Muscle of leg (tissue), 16 donors: ENCODE measurements at places on chromosomes 11 and 22.
A peak's percentile ranks its signal among the peaks of the same experiment; 100 is the strongest.

GRCh38 chr11:31656051-31656450 lies 146.5 kb downstream of the ELP4 start:
- DNase-seq: no peak

DNA sequence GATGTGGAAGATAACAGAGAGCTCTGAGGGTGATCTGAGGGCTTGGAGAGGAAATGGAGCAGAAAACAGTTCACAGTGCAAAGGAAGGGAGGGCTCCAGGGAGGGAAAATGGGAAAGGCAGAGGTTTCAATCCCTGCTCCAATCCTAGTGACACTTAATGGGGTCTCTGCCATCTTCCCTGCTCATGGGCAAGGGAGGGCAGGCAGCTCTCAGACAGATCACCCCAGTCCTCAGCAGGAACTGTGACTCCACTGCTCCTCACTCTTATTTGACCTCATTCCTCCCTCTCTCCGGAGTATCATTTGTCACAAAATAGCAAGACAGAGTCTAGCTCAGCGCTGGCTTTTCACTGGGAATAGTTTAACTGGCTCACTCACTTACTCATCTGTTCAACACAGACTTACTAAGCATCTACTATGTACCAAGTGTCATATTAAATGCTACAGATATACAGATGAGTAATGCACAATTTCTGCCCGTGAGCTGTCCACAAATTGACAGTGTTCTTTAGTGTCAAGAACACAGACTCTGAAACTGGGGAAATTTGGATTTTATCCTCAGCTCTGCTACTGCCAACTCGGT lies 817.4 kb downstream of the OPCML start:
- peak; percentile 2 for DNase-seq

DNA sequence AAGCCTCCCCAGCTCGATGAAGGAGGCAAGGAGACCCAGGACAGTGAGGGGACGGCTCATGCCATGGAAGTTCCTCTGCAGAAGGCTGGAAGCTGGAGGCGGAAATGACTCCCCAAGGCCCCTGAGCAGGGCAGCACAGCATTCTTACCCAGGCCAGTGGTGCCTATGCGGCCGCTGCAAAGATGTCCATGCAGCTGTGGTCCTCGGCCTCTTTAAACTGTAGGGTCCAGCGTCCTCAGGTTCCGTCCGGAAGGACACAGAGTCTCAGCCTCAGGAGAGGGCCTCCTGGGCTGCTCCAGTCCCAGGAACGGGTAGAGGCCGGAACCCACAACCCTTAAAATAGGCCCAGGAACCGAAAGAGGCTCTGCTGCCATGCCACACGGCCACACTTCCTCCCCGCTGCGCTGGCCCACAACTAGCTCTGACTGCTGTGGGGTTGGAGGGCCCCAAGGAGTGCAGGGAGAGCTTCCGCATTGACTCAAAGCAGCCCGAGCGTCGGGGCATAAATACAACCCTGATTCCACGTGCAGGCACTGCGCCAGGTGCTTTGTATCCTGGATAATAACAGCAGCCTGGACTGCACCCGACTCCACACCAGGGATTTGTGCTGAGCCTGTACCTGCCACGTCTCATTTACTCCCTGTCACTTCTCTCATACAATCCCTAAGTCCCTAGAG lies 5.5 kb downstream of the KIAA0930 start:
- DNase-seq: peak; percentile 72

DNA sequence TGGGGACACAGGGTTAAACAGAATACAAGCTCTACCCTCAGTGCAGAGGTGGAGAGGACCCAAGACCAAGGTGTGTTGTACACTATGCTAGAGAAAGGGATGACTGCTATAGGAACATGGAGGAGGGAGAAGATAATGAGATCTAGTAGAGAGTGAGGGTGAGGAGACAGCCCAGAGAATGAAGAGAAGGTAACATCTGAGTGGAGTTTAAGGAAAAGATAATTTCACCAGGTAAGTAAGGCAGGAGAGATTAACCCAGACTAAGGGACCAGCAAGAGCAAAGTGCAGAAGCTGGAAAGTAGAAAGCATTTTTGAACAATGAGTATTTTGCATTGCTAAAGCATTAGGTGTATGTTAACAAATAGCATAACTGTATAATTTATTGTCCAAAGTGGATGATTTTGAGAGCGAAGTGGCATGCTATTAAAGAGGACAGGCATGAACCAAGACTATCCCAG lies 128.8 kb downstream of the RASSF10 start:
- DNase-seq: no peak

GRCh38 chr11:59164028-59164427 lies 7.9 kb upstream of the DTX4 start:
- DNase-seq: no peak

DNA sequence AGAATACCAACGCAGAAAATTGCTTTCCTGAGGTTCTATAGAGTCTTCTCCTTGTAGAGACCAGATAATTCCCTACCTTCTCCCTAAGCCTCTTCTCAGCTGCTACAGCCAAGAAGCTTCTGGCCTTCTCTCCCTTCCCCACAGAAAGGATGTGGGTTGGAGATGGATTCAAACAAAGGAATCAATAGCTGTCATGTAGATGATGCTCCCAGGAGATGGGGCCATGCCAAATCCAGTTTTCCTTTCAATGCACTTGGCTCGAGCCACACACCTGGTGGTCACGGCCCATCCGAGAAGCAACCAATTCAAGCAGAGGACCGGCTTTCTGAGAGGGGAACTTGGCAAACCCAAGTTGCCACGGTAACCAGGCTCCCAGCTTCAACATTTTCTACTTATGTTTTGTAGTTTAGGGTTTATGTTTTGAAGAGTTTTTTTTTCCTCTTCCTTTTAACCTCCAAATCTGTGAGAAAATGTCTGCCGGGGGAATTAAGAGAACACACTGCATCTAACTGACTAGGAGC lies 31.3 kb upstream of the OPCML start:
- peak; percentile 57 for DNase-seq

- DNase-seq: peak; percentile 41
These were observed 540 bp downstream of the MS4A14 start for GRCh38 chr11:60396799-60397198.

GRCh38 chr11:61959114-61959513 lies 8.3 kb downstream of the FTH1 start:
- no peak for DNase-seq

GRCh38 chr11:113840932-113841664 lies 34.3 kb downstream of the USP28 start:
- no peak for DNase-seq

DNA sequence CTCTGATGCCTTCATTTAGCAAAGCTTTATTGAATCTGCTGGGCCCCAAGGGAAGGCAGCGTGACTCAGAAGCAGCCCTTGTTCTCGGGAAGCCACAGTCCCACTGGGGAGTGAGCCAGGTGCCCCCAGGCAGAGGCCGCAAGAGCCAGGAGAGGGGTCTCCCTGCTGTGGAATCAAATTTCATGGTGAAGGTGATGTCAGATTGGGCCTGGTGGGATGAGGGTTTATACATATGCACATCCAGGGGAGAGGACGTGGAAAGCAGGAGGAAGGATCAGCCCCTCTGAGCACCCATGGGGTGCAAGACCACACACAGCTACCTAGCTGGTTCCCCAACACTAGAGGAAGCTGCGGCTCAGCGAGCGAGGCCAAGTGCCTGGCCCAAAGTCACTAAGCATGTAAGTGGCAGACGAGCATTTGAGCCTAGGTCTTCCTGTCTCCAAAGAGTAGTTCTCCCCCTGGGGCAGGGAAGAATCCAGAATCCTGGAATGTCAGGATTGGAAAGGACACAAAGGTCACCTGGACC lies 2.0 kb downstream of the SYNGR1 start:
- DNase-seq: no peak

GRCh38 chr22:41596776-41597634 lies 7.4 kb upstream of the PMM1 start:
- no peak for DNase-seq

- no peak for DNase-seq
These were observed 617.3 kb downstream of the NTM start for GRCh38 chr11:131987703-131988102.

DNA sequence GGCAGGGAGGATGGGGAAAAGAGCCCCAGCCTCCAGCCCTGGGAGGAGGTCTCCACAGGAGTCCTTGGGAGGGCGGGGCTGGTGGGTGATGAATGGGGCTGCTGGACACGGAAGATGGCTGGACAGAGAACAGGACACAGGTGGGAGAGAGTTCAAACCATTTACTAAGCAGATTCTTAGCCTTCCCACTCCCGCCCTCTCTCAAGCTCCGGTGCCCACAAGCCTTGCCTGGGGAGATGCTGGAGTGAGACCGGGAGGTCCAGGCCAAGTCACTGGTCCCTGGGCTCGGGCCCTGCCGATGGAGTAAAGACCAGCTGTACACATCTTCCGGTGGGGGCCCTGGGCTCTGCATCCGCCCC lies 1.4 kb downstream of the CLDN5 start:
- DNase-seq: no peak

DNA sequence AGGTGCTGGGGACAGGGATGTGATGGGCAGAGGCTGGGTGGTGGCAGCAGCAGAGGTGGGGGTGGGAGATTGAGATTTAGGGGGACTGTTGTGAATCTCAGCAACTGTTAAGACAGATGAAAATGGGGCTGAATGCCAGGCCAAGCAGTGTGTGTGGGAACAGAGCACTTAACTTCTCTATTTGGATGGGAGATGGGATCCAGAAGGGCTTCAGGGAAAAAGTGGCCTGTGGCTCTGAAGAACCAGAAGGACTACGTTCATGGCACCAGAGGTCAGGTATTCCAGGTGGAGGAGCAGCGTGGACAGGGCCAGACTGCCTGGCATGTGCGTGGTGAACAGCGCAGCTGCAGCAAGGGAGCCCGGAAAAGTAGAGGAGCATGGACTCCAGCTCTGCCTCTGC lies 82.6 kb upstream of the SYT13 start:
- no peak for DNase-seq

DNA sequence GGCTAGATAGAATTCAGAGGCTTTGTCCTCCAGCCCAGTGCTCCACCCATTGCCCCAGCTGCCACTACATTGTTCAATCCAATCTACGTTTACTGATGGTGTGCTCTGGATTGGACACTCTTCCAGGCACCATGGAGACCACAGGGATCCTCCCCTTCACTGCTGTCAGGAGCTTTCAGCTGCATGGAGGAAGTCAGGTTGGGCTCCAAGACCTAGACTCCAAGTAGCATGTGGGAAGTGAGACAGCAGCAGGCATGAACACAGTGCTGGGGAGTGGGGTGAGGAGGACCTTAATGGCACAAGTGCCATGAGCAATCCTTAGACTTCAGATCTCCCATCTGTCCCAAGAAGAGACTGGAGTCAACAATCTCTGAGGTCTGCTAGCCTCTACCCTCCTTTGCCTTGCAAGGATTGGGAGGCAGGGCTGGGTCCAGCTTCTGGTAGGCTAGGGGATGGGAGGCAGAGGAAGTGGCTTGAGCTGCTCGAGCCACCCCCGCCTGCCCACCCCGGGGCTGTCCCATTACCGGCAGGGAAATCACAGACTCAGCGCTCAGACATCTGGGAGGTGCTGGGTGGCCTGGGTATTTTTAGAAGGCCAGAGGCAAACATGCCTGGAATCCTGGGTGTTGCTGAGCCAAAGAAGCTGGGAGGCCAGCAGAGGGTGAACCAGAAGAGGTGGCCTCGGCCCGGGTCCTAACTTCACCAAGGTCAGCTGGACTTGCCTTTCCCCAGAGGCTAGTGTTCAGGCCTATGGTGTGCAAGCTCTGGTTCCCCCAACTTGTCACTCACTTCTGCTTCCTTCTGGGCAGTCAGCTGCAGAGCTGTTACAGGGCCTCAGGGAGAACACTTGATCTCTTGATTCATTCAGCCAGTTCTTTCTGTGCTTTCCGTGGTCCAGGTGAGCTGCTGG lies 15.2 kb upstream of the FCHSD2 start:
- DNase-seq: peak; percentile 64

GRCh38 chr22:41531715-41532477 lies 12.4 kb downstream of the POLR3H start:
- no peak for DNase-seq

DNA sequence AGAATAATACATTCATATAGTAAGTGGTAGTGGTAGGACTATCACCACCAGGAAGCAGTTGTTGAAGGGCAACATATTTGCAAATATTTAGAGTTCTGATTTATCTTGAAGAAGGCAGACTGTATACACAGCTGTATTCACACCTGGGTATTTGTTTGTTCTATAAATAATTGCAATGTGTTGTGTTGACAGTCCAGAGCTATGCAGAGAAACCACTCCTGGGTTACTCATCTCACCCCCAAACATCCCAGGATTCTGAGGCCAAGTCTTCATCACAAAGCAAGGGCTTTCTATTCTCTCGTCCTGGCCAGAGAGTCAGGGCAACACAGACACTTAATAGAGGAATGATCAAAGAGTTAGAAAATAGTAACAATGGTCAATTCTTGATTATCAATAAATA lies 102.1 kb upstream of the FAT3 start:
- DNase-seq: no peak

DNA sequence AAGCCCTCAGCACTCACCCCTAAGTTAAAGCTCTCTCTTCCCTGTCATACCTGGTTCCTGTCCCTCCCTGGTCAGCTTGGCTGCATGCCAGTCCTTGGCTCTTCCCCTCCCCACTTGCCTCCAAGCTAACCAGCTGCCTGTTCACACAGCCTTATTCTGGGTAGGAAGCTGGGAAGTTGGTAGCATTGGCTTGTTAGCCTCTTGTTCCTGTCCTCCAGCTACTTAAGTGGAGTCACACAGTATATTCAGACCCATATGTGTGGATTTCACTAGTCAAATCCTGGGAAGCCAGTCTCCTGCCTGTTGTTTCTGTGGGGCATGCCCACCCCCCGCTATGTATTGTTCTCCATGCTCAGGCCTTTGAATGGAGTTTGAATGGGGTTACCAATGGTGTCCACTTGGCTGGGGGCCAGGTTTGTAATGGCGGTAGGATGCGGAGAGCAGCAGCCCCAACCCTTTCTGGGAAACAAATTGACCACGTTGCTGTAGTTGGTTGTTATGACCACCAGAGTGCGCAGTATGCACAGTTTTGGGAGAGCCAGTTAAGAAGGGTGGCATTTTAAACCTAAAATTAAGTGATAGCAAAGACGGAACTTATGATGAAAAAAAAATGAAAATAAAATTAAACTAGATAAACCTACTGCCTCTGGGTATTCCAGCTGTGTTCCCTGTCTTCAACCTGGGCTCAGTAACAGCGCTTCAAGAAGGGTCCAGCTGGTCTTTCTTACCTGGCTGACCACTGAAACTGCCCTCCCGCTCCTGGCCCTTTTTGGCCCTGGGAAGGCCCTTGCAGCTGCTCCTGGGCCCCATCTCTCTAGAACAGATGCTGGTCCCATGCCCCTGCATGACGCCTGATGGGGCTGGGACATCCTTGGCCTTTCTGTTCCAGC lies 10.7 kb upstream of the RPS3 start:
- DNase-seq: peak; percentile 82

- DNase-seq: no peak
These were observed 168.7 kb downstream of the WT1 start for GRCh38 chr11:32266601-32267000.
